Effector CD8-positive, alpha-beta T cell (primary cell): ENCODE measurements at places on chromosomes 13 and 19.

- DNase-seq = no peak
Measured at GRCh38 chr13:20043207-20043925, 84.8 kb downstream of the ZMYM2 start.

DNA sequence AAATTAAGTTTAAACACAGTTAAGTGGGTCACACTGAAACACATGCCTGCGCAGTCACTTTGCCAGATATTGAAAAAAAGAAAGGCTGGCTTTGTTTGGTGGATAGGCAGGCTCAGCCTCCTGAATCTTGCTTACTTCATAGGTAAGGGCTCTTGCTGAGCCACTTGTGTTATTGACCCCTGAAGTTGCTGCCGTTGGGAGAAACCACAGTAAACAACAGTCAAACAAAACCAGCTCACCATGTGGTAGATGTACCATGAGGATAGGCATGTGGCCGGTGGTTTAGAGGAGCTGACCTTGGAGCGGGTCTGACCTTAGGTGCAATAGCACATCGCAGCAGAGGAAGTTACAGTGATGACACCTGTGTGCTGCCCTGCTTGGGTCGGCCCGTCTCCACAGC is 52.2 kb downstream of the SPATA13 start:
- no peak for DNase-seq

- no peak for DNase-seq
Measured at GRCh38 chr19:34104557-34104956, 67.7 kb upstream of the LSM14A start.

DNA sequence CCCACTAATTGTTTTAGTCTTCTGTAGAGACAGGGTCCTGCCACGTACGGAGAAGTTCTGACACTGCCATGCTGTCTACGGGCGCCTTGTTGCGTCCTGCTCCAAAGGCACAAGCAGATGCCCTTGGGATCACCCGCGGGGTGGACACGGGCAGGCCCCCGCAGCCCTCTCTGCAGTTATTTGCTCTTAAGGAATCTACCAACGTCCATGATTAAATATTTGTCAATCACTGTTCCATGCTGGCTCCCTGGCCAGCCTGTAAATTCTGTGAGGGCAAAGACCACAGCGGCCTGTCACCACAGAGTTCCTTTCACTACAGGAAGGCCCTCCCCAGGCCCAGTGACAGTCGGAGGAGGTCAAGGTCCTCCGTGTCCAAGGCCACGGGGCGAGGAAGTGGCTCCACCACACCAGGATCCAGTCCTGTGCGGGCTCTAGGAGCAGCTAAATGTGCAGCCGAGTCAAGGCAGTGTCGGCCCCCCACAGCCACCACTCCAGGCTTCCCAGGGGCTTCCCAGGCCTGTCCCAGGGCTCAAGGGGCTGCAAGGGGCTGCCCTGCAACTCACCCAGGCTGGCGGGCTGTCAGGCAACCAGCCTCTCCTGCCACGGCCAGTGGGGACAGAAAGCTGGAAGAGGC is 2.1 kb downstream of the RNF126 start:
- DNase-seq = no peak

DNA sequence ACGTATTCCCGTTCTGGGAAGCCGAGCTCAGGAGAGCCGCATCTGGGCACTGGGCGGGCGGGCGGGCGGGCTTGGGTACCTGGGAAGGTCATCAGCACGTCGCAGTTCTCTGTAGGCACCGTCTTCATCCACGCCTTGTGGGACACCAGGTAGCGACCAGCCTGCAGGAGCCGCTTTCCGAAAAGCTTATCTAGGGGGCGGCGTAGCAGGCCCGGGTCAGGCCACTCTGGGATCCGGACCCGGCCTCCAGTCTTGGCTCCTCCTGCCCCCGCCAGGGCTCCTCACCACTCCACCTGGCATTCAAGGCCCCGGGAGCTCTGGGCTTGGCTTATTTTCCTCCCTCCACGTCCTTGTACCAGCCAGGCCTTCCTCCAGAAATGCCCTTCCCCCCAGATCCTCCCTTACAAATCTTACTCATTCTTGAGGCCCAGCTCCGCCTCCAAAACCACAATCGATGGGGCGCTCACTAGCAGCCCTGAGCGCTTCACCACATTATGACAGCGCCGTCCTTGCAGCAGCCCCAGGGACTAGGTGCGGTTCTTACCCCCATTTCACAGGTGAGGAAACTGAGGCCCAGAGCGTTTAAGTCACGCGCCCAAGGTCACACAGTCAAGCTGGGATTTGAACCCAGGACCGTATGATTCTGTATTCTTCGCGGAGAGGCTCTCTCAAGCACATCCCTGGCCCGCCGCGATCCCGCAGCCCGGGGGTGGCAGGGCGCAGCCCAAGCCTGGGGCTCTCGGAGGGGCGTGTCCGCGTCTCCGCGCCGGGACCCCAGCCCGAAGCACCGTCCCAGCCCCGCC is 843 bp downstream of the ANO8 start:
- peak; percentile 14 for DNase-seq

GRCh38 chr19:35692010-35692409 is 12.3 kb upstream of the ZBTB32 start:
- DNase-seq = no peak

GRCh38 chr13:80164462-80164861 is 176.5 kb downstream of the SPRY2 start:
- DNase-seq = no peak

GRCh38 chr19:29964171-29964570 is 22.1 kb downstream of the URI1 start:
- DNase-seq = no peak

- no peak for DNase-seq
Measured at GRCh38 chr19:57377498-57378146, 12.0 kb upstream of the ZNF548 start.

DNA sequence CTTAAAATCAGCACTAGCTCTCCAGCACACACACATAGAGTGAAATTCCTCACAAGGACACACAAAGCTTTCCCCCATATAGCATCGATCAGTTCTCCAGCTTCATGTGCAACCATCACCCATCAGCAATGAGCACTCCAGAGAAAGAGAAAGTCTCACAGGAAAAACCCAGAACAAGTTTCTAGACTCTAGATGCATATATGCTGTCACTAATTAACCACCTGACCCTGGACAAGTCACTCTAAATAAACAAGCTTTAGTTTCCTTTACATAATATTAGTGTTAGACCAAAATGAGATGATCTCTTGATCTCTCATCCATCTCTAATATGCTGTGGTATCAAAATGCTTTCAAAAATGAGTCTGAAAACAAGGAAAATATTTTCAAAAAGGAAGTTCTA is 81.2 kb downstream of the TBC1D4 start:
- DNase-seq = no peak

DNA sequence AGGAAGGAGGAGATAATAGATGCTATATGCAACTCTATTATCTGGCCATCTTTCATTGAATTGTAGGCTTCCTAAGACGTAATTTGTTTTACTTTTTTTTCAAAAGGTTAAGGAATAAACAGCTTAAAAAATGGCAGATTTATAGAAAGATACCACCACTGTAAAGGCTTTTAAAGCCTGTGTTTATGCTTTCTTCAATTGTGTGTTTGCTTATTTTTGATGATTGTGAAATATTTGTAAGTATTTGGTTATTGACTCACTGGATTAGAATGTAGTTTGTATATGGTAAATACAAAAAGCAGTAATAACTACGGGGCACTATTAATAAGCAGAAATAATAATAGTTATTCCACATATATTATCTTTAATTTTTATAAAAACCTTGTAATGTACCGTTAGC is 437.9 kb downstream of the KLF5 start:
- no peak for DNase-seq

GRCh38 chr13:102933122-102933521 is 87.3 kb downstream of the ERCC5 start:
- no peak for DNase-seq

DNA sequence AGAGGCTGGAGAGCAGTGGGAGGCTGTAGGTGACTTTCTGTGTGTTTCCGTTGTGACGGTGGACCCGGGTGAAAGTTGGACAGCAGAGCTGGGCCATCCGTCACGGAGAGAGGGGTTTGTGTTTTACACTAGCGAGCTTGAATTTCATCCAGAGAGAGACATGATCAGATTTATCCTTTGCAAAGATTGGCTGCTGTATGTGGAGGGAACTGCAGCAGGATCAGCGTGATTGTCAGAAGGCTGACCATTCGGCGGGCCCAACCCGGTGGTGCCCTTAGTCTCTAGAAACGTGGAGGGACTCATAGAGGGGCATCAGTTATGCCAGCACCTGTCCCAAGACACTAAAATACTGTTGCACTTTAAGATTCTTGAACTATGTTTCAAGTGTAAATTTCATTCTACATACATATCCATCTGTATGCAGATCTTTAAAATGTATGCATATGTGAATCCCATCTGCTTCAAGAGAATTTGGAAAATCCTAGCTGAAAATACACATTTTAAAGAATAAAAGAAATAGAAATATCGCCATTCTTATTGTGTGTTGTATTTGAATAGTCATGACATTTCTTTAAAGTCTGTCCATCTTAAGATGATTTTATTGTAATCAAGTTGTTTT is 7.0 kb downstream of the FAM124A start:
- DNase-seq = no peak

GRCh38 chr13:76663592-76664335 is 222.4 kb downstream of the KCTD12 start:
- DNase-seq = no peak

DNA sequence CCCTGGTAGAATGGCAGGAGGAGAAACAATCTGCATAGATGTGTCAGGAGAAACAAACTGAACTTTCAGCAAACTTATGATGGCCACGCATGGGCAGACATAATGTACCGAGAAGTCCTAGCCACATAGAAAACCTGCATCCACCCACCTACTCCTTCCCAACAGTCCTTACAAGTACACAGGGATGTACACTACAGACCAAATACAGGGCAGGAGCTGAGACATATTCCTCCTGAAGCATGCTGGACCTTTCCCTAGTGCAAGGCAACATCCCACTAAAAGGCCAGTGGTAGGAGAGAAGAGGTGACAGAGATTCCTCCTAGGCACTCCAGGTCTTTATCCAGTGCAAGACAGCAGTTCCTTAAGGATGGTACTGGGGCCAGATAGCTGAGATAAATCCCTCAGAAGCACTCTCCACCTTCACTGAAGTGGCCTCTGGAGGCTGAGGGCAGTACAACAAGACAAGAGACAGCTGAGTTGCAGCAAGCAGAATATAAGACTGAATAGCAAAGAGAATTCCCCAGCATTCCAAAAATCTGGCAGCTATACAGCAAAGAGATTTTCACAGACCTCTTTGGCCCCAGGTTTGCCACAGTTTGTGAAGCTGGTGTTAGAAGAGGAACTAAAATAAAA is 18.3 kb downstream of the VWA8 start:
- DNase-seq = no peak

DNA sequence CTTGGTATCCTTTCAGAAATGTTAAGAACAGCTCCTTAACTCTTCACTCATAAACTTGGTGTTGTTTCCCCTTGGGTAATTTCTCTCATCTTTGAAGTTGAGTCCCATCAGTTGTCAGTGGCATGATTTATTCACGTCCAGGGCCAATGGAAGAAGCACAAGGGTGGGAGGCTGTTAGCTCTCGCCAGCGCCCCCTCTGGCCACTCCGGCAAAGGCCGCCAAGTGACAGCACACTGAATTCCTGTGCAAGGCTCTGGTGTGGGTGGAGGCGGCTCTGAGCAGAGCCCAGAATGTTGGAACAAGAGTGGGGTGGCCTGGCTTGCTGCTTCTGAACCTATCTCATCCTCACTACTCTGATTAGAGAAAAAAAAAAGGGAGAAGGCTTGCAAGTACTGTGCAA is 13.1 kb upstream of the MEDAG start:
- DNase-seq = no peak

GRCh38 chr13:51967482-51968446 is 43.5 kb downstream of the ATP7B start:
- DNase-seq = no peak

DNA sequence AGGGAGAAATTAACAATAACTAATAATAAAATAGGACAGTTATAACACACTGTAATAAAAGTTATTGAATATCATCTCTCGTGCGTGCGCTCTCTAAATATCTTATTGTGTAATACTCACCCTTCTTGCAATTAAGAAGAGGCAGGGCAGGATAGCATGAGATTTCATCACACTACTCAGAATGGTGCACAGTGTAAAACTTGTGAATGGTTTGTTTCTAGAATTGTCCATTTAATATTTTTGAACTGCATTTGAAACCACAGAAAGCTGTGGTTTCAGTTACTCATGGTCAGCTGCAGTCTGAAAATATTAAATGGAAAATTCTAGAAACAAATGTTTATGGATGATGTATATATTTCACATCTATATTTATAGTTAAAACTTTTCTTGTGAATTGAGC is 161.1 kb downstream of the DCT start:
- DNase-seq = no peak

GRCh38 chr19:49637821-49638738 is 1.9 kb downstream of the RRAS start:
- no peak for DNase-seq

DNA sequence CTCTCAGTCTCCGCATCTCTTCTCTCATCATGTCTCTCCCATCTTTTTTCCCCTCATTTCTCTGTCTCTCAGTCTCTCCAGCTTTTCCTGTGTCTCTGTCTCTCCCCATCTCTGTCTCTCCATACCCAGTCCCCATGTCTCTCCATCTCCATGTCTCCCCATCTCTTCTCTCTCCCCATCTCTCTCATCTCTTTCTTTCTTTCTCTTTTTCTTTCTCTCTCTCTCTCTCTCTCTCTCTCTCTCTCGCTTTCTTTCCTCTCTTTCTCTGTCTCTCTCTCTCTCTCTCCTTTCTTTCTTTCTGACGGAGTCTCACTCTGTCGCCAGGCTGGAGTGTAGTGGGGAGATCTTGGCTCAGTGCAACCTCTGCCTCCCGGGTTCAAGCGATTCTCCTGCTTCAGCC is 12.6 kb upstream of the NFIX start:
- no peak for DNase-seq

GRCh38 chr19:40245506-40246128 is 19.1 kb upstream of the CCNP start:
- no peak for DNase-seq

GRCh38 chr13:40028446-40028845 is 373.0 kb downstream of the COG6 start:
- no peak for DNase-seq

GRCh38 chr13:27018344-27018861 is 153.2 kb downstream of the USP12 start:
- DNase-seq = no peak

GRCh38 chr19:32246006-32246405 is 99.4 kb upstream of the ZNF507 start:
- DNase-seq = no peak

GRCh38 chr13:94968040-94968756 is 255.9 kb upstream of the SOX21 start:
- DNase-seq = no peak

DNA sequence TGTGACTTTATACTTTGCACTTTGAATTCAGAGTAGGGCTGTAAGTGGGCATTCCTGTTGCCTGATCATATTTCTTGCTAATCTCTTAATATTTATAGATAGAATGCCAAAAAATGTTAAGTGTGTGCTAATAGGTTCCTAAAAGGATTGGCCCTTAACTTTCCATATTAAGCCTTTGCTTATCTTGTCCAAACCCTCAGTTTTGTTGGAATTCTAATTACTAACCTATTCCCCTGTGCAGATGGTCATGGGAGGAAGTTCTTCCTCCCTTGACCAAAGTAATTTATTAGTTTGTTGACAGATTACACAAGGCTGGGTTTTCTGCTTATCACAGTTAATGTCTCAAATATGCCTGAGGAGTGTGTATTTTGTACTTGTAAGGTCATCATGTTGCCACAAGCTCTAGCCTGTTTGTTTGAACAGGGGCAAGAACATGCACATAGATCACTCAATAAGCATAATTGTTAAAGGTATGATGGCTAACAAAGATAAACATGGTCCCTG is 541.1 kb upstream of the SPRY2 start:
- DNase-seq = no peak
